ENCODE measurements at places on chromosomes 2 and 18. TPM values are rescaled to one million over a fixed set of nuclear protein-coding genes. Genes with fewer than 3 reads are reported as not detected.
A peak's percentile ranks its signal among the peaks of the same experiment; 100 is the strongest.

- peak; percentile 80 for DNase-seq
Measured at GRCh38 chr18:29226213-29226612, 1049.3 kb upstream of the CDH2 start.

DNA sequence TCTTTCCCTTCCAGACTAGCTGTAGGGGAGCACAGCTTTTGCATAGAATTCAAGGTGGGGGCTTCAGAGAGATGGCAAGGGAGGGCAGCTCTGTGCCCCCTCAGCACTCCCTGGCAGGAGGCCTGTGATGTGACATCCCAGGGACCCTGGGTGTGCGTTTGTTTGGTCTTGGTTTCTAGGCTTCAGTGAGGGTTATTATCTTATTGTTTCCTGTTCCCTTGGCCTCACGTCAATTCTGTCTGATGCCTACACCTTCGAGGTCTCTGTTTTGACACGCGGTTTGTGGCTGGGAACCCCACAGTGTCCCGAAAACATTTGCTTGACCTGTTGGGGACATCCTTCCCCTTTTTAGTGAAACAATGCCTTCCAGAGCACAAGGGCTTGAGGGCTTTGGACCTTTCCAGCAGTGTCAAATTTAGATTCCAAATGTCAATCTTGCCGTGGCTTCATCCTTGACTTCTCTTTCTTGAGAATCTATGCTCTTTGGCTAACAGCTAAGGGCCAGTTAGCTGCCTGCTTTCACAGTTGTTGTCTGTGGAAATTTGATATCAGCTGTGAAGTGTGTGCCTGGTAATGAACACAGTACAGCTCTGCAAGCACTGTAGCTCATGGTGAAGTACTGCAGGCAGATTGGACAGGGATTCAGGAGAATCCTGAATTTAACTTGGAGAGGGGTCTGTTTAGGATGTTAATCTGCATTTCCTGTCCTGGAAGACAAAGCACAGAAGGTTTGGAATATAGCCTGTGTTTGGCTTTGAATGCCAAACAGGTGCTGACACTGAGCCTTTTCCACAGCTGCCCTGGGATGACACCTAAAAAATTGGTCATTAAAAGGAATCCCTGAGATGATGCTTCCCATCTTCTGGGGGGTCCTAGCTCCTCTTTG, 108.2 kb upstream of the CXCR4 start:
- DNase-seq: no peak

DNA sequence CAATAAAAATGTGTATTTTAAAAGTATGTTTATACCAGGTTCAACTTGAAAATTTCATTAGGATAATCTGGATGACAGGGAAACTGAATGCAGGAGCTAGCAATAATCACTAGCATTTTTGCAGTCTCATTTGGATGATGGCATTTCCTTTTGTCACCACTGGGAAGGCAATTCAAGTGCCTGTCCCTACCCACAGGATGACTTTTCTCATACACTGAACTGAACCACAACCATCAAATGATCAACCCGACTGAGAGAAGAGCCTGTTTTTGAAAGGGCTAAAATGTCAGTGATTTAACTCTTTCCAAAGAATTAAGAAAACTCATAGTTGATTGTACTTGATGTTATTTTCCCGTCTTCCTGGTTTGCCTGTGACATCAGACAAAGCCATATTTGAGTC, 115.0 kb downstream of the FAM124B start:
- DNase-seq: no peak

GRCh38 chr2:118853651-118854291, 6.3 kb upstream of the EN1 start:
- no peak for DNase-seq

The TMEM237 gene
- total RNA-seq: 37.7 TPM

DNA sequence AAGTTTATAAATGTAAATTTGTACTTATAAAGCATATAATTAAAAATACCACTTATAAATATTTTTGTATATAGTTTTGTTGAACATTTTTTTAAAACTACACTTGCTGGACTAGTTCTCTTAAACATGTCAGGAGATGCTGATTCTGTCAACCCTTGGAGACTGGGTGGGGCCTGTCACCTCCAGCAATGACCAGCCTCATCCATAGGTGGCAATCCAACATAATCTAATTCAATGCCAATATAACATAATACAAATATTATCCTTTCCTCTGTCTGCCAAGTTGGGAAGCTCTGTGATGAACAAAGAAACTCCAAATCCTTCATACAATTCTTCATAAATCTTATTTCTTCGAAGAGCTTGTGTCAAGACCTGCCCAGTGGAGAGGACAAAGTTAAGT, 140.4 kb downstream of the RBMS1 start:
- no peak for DNase-seq

The ERBB4 gene
- 0.72 TPM for total RNA-seq

- DNase-seq: no peak
Measured at GRCh38 chr2:65199166-65199565, 28.5 kb upstream of the ACTR2 start.

The RNASEH1 gene
- 32.6 TPM for total RNA-seq

The EN1 gene
- not detected for total RNA-seq

DNA sequence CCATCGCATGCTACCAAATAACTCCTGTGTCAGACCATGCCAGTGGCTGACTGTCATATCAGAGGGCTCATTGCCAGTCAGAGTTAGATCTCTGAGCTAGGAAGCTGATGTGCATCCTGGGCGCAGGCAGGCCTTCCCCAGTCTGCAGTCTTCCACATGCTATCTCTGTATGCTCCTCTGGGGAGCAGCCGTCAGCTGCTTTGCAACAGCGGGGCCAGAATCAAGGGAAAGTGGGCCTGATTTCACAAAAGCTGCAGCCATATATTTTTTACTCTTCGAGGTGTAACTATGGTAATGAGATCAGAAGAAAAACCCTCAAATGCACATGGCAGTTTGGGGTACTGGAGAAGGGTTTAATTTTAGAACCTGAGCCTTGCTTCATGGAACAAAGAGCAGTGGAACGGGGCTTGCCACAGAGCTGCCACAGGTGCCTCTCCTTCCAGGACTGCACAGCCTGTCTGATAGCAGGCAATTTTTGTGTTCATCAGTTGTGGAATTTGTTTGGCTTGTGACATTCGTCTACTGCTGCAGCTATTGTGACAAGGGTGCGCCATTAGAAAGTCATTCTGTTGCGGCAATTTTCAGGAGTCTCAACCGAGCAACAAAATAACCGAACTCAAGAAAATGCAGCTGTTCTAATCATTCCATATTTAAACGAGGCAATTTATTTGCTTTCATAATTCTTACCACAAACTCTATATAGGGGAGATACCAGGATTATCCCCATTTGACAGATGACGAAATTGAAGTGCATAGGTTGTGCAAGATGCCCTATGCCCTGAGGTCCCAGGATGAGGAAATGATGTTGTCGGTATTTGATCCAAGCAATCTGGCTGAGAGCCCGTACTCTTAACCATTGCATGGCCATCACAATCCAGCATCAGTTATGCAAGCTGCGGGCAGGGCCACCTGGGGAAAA, 109.6 kb upstream of the CYRIA start:
- DNase-seq: no peak

DNA sequence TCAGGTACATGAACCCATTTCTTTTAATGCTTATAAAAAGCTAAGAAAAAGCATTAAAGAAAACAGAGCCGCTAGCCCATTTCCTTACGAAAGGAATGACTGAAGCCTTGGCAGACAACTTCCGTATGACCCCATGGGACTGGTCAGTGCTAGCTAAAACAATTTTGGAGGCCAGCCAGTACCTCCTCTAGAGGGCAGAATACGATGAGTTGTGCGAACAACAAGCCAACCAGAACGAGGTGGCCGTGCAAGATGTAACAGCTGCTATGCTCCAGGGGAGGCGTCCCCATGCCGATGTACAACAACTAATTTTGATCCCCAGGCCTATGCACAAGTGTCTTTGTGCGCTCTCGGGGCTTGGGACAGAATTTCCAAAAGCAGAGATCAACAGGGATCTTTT, 16.7 kb downstream of the MAP3K2 start:
- no peak for DNase-seq

GRCh38 chr2:39033980-39034379, 86.9 kb downstream of the SOS1 start:
- peak; percentile 20 for DNase-seq

- DNase-seq: peak; percentile 66
Measured at GRCh38 chr18:2143636-2144035, 427.7 kb downstream of the METTL4 start.

- no peak for DNase-seq
Measured at GRCh38 chr2:240981871-240982800, 16.3 kb upstream of the SNED1 start.

DNA sequence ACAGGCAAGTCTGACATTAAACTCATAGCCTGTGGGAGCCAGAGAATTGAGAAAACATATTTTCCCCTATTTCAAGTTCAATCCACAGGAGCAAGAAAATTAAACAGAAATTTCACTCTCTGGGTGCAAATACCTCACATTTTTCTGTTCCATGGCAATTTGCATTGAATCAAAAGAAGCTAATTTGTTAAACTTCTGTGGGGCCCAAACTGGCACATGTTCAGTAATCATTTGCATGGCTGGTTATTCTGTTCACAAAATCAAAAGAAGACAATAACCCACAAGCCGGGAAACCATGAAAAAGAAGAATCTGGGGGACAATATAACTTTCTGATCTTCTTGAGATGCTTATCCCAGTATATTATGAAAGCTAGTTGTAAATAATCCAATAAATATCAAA, 363.1 kb downstream of the LRP1B start:
- DNase-seq: no peak

The ANKRD36C gene
- total RNA-seq: 24.7 TPM

The AKAIN1 gene
- not detected for total RNA-seq

The IL1B gene
- total RNA-seq: not detected

The FAM210A gene
- total RNA-seq: 18.0 TPM

GRCh38 chr2:230410861-230411569, 5.0 kb upstream of the SP100 start:
- DNase-seq: no peak

DNA sequence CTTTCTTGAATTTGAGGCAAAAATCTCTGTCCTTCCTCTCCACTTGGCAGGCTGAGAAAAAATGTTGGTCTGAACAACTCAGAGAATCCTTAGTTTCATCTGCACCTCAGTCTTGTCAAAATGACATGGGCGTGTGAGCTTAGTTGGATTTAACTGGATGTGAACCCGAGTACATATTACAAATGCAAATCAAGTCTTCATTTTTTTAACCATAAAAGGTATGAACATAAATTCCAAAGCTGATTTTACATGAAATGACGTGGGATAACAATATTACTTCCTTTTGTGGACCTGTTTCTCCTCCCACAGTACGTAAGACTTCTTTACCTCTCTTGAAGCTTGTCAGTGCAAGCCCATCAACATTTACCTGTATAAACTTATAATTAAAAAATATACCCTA, 32.6 kb upstream of the RND3 start:
- DNase-seq: no peak

DNA sequence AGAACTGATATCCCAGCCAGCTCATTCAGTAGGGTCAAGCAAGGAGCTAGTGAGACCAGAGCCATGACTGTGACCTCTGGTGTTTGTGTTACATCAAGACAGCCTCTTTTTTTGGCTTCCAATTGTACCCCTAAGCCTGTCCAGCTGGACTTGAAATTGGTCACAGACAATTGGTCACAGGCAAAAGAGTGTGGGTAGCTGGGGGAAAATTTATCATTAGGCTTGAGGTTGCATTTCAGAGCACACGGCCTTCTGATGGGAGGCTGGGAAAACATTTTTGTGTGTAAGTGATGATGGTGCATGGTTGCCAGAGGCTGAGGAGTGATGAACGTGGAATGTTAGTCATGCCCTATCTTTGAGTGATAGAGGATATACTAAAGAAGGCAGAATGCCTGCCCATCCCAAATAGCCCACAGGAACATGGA, 285.1 kb upstream of the SLC14A2 start:
- peak; percentile 62 for DNase-seq

The IL1A gene
- 0.43 TPM for total RNA-seq

DNA sequence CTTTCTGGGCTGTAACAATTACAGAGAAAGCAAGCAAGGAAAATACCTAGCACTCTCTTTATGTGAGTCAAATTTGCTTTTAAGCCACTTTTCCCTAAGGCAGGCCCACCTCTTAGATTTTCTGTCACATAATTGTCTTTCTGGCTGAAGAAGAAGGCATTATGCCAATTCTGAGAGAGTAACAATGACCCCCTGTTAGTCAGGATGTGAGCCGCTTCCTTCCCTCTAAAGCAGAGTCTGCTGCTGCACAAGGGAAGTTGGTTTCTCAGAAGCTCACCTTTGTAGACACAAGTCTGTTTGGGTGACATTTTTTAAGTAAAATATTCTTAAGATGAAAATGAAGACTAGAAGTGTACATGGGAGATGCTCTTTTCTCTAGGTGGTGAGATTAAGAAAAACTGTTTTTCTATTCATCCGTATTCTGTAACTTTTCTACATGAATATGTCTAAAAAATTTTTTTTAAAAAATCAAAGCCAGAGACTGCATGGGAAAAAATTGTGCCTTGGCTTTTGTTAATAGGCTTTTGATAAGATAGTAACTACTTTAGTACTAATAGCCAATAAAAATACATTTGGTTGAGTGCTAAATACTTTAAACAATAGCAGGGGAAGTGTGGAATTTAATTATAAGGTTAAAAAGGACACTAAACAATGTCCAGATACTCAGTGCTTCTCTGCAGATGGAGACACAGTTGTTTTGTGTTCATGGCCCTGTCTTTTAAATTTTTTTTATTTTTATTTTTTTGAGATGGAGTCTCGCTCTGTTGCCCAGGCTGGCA, 33.4 kb upstream of the VPS54 start:
- no peak for DNase-seq

DNA sequence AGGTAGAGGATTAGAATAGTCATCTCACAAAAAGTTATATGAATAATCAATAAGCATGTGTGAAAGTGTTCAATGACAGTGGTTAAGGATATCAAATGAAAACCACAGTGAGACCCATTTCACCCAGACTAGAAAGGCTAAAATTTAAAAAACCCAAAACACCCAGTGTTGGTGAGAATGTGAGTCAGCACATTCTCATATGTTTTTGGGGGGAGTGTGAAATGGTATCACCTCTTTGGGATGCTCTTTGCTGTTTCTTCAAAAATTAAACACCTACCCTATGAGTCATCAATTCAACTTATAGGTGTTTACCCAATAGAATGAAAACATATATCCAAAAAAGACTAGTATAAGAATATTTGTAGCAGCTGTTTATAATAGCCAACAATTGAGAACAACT, 69.8 kb downstream of the MAP3K20 start:
- no peak for DNase-seq

The PAX3 gene
- total RNA-seq: not detected

The RHBDD1 gene
- 31.3 TPM for total RNA-seq

The MDH1B gene
- 1.9 TPM for total RNA-seq

The CAPN13 gene
- total RNA-seq: not detected

GRCh38 chr18:63074981-63075404, 244.6 kb downstream of the BCL2 start:
- peak; percentile 10 for DNase-seq

- DNase-seq: no peak
Measured at GRCh38 chr2:176986487-176986886, 226.1 kb upstream of the HNRNPA3 start.

- no peak for DNase-seq
Measured at GRCh38 chr2:59774821-59775433, 778.5 kb downstream of the BCL11A start.

DNA sequence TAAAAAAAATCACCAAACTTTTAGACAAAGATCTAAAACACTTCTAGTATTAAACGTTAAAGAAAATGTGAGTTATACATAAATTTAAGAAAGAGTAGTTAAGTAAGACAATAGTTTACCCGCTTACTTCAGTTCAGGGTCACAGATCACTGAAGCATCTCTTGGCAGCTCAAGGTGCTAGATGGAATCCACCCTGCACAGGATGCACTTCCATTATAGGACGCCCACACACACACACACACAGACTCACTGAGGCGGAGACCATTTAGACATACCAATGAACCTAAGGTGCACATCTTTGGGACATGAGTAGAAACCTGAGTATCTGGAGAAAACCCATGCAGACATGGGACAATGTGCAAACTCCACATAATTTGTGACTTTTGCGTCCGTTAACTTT, 630.6 kb upstream of the ZNF804A start:
- no peak for DNase-seq

The FAHD2A gene
- total RNA-seq: 23.4 TPM

The SP140 gene
- 14.1 TPM for total RNA-seq

Data from astrocyte (in vitro differentiated cells and primary cell).